ENCODE measurements at places on chromosomes 2 and 18. TPM values are rescaled to one million over a fixed set of nuclear protein-coding genes. Genes with fewer than 3 reads are reported as not detected.

DNA sequence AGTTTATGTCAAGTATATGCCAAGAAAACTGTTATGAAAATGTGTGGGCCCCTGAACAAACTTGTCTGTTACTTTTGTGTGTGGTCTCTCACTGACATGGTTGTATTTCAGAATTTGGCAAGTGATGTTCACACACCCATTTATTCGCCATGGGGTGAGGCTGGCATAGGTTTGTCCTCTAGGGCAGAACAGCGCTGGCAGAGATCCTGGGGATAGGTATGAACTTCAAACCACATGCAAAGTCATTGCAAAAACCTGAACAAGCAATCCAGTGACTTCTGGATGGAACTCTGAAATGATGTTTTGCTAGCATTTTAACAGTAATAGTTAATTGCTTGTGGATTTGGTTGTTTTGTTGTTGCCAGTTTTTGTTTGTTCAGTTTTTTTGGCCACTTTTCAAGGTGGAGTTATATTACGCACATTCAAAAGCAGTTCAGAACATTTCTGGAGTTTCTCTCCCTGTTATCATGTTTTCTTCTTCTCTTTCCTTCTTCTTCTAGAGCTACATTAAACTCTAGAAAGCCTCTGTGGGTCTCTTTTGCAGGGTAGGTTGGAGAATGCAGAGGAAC is 78.5 kb downstream of the MDH1 start:
- H3K27me3 ChIP-seq = peaks cover 22% of the 10 kb centered on the region
- no peaks in the 10 kb centered on the region for H3K4me1 ChIP-seq
- peak; percentile 36 for DNase-seq
- no peak overlapping the region for H3K4me3 ChIP-seq

The PLEK gene
- total RNA-seq = 0.62 TPM

GRCh38 chr2:50958504-50958903 is 73.4 kb downstream of the NRXN1 start:
- no peak overlapping the region for H3K4me3 ChIP-seq
- no peaks in the 10 kb centered on the region for H3K4me1 ChIP-seq
- no peak for DNase-seq
- no peak overlapping the region for H3K27ac ChIP-seq
- H3K36me3 ChIP-seq = no peaks in the 10 kb centered on the region
- no peaks in the 10 kb centered on the region for H3K27me3 ChIP-seq

The RND3 gene
- not detected for total RNA-seq

The ALPG gene
- total RNA-seq = not detected

DNA sequence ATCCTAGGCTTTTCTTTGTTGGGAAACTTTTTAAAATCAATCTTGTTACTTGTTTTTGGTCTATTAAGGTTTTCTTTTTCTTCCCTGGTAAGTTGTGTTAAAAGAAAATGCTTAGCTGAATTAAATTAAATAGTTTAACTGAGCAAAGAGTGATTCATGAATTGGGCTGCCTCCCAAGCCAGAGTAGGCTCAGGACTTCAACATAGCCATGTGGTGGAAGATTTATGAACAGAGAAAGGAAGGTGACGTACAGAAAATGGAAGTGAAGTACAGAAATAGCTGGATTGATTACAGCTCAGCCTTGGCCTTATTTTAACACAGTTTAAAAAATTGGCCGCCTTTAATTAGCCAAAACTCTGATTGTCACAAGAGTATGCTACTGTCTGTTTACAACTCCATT is 27.9 kb upstream of the GALNT5 start:
- no peak overlapping the region for H3K27ac ChIP-seq
- no peaks in the 10 kb centered on the region for H3K36me3 ChIP-seq
- no peak for DNase-seq
- H3K4me1 ChIP-seq = no peaks in the 10 kb centered on the region
- peaks cover 27% of the 10 kb centered on the region for H3K27me3 ChIP-seq

GRCh38 chr2:113091231-113091896 is 23.6 kb downstream of the IL1F10 start:
- no peak overlapping the region for H3K27ac ChIP-seq
- H3K4me1 ChIP-seq = no peaks in the 10 kb centered on the region
- H3K4me3 ChIP-seq = no peak overlapping the region

The TMEM182 gene
- 4.0 TPM for total RNA-seq

DNA sequence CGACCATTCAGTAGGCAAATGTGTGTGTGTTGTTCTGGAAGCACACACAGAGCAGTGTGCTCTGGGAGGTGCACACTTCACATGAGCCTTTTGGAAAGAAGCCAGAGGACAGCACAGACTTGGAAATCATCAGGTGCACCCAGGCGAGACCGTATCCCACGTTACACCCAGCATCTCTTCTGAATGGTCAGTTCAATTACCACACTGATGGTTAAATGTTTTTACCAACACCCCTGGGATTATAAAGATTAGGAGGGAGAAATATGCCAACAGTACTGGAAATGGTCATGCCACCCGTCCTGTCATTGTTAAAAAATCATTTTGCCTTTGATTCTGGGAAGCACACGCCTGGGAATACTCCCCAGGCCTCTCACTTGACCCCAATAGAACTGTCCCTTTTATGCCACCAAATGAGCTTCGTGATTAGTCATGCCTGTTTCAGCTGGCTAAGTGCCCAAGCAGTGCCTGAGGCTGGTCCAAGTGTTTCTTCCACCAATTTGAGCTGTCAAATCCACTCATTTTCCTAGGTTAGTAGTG is 183.7 kb downstream of the NRP2 start:
- no peak overlapping the region for H3K27ac ChIP-seq
- no peak for DNase-seq
- H3K27me3 ChIP-seq = peaks cover 37% of the 10 kb centered on the region
- H3K4me3 ChIP-seq = no peak overlapping the region
- peaks cover 17% of the 10 kb centered on the region for H3K4me1 ChIP-seq

The FBXO36 gene
- 0.71 TPM for total RNA-seq

GRCh38 chr18:73880387-73880786 is 267.2 kb downstream of the FBXO15 start:
- H3K4me1 ChIP-seq = peaks cover 8% of the 10 kb centered on the region
- H3K36me3 ChIP-seq = no peaks in the 10 kb centered on the region
- no peak for DNase-seq
- no peak overlapping the region for H3K4me3 ChIP-seq
- no peak overlapping the region for H3K27ac ChIP-seq

DNA sequence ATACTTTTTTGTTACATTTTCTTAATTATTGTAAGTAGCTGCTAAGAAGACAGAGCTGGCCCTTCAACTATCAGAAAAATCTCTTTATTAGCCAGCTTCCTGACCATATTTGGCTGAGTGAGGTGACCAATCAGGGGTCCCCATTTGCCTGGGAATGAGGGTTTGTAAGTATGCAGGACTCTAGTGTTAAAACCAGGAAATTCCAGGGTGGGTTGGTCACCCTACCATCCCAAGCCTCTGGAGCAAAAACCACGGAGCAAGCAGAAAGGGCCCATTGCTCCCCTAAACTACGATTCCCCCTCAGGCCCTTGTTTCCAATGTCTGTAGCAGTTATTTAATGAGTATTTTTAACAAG is 165.6 kb upstream of the NCKAP5 start:
- H3K4me1 ChIP-seq = no peaks in the 10 kb centered on the region
- no peak overlapping the region for H3K4me3 ChIP-seq
- no peak for DNase-seq
- no peak overlapping the region for H3K27ac ChIP-seq
- H3K36me3 ChIP-seq = no peaks in the 10 kb centered on the region

The UGT1A3 gene
- total RNA-seq = not detected

The SERPINB3 gene
- total RNA-seq = not detected

GRCh38 chr18:78213361-78213994 is 766.1 kb upstream of the SALL3 start:
- DNase-seq = no peak
- no peak overlapping the region for H3K27ac ChIP-seq
- H3K27me3 ChIP-seq = no peaks in the 10 kb centered on the region
- H3K36me3 ChIP-seq = no peaks in the 10 kb centered on the region
- H3K4me1 ChIP-seq = no peaks in the 10 kb centered on the region

DNA sequence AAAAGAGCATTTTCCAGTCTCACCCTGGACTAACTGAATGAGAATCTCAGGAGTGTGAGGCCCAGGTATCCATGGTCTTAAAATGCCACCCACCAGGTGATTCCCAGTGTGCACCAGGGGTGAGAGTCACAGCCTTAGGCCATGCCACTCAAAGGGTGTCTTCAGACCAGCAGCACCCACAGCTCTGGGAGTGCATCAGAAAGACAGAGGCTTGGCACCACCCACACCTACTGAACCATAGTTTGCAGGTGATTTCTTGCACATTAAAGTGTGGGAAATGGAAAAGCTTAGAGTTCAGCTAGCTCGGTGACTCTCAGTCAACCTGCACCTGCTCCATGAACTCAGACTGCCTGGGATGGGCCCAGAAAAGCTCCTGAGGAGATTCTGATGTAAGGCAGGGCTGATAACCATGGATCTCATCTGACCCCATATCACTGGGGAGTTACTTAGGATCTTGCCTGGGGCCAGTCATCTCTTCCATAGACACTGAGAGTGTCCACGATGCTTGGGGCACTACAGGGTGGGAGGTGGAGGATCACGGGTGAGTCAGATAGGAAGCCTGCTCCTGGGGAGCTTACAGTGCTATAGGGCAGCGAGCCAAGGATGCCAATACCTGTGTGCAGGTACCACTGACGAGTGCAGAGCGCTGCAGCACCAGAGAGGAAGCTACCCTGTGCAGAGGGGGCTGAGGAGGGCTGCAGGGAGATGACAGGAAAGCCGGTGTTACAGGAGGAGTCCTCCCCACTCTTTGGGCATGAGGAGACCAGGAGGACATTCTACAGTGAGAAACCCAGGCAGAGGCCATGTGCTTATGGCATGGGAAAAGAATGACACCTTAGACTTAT is 4.6 kb downstream of the IL37 start:
- H3K27ac ChIP-seq = peak overlapping the region; percentile 85
- H3K27me3 ChIP-seq = no peaks in the 10 kb centered on the region
- DNase-seq = no peak
- H3K4me1 ChIP-seq = peaks cover 29% of the 10 kb centered on the region
- peak overlapping the region; percentile 58 for H3K4me3 ChIP-seq

The NOL4 gene
- total RNA-seq = not detected

The SCN1A gene
- not detected for total RNA-seq

DNA sequence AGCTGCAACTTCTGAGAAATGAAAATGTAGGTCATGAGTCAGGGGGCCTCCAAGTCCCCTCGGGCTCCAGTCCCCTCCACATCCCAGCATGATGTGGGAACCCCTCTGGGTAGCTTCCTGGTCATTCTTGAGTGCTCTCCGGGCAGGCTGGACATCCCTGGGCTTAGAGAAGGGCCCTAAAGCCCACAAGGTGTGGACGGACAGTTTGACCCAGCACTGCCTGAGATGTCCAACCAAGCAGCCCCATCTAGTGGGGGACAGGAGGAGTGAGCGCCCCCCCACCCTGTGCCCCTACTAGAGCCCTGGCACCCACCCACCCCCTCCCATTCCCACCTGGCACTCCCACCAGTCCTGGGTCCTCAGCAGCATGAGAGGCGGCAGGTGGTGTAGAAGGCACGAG is 46.0 kb downstream of the CYP27C1 start:
- H3K4me1 ChIP-seq = no peaks in the 10 kb centered on the region
- H3K27ac ChIP-seq = no peak overlapping the region
- H3K27me3 ChIP-seq = no peaks in the 10 kb centered on the region
- no peak for DNase-seq
- no peaks in the 10 kb centered on the region for H3K36me3 ChIP-seq
- H3K4me3 ChIP-seq = no peak overlapping the region

The PARD3B gene
- 0.50 TPM for total RNA-seq

- no peak for DNase-seq
- H3K4me1 ChIP-seq = no peaks in the 10 kb centered on the region
- no peaks in the 10 kb centered on the region for H3K27me3 ChIP-seq
These were observed 109.6 kb upstream of the ST6GAL2 start for GRCh38 chr2:106995556-106995955.

The CFC1 gene
- not detected for total RNA-seq

The SP5 gene
- total RNA-seq = 0.09 TPM
